ENCODE measurements at places on chromosomes 2 and 18.

DNA sequence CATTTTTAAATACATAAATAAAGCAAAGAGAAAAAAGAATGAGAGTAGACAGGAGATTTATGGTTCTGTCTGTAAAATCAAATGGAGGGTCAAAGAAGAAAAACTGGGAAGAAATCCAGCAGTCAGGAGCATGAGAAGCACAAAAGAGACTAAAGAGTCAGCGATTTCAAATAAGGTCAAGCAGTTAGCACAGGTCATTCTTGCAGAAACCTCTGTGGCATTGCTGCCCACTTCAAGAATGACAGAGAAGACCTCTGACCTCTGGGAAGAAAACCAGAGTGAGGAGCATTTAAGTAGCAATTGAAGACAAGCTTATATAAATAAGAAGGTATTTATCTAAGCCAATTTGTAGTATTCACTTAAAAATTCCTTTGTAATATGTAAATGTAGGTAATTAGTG is 172.0 kb upstream of the SPOPL start:
- DNase-seq: no peak

- no peak for DNase-seq
Measured at GRCh38 chr2:86821842-86822241, 31.1 kb upstream of the CD8A start.

DNA sequence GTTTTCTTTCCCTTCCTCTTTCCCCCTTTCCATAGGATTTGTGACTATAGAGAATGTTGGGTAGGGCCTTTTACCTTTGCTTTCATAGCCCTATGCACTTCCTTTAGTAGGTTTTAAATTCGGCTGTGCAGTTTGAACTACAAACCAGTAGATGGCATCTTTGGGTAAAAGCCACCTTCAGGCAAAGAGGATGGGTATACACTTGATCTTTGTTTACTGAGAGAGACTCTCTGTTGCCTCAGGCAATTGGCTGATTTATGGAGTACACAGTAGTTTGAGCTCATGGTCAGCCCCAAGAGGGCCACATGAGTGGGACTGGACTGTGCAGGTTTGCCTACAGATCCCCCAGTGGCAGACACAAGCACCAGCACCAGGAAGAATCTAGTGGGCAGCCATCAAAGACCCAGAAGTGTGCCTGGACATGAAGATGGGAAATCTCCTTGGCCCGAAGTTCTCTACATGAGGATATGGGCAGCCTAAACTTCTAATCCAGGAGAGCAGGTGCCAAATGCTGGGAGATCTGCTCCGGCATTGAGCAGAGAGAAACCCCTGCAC is 1304.3 kb upstream of the DDX18 start:
- no peak for DNase-seq

DNA sequence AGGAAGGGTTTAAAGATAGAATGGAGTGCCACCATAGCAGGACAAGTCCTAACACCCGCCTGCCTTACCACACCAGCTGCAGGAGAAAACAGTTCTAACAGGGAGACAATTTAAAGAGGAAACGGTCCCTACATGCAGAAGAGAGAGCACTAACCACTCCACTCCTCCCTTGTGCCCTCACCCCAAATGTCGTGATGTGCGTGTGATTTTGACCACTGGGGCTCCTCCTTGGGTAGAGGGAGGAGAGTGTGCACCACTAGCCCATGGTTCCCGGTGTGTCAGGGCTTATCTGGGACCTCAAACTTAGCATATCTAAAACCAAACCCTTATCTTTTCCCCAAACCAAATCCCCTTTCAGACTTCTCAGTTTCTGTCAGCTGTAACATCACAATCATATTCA is 105.5 kb upstream of the CCDC68 start:
- DNase-seq: no peak

GRCh38 chr2:119823734-119824334 is 64.1 kb downstream of the PTPN4 start:
- no peak for DNase-seq

- no peak for DNase-seq
Measured at GRCh38 chr18:77304268-77304667, 54.6 kb downstream of the GALR1 start.

- no peak for DNase-seq
Measured at GRCh38 chr2:213227458-213227857, 56.8 kb upstream of the SPAG16 start.

GRCh38 chr2:12501469-12502158 is 215.1 kb upstream of the TRIB2 start:
- DNase-seq: peak; percentile 64

DNA sequence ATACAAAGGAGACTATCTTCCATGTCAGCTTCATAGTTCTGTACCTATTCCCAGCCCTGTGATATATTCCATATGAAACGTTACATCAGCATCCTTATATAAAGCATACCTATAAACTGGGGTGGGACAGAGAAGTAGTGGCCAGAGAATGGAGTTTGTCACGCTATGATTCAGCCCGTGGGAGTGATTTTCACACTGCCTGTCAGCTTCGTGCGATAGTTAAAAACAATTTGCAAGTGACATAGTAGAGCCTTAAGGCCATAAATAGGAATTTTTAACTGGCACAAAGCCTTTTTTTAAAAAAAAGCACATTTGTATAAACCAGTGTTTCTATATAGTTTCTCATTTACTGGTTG is 30.2 kb downstream of the PKP4 start:
- DNase-seq: no peak

GRCh38 chr2:191100216-191100615 is 50.6 kb downstream of the STAT4 start:
- no peak for DNase-seq

GRCh38 chr18:69872661-69873060 is 75.0 kb downstream of the CD226 start:
- no peak for DNase-seq

- no peak for DNase-seq
Measured at GRCh38 chr2:212005085-212005671, 533.4 kb downstream of the ERBB4 start.

GRCh38 chr2:158733430-158733755 is 61.7 kb upstream of the DAPL1 start:
- DNase-seq: no peak

DNA sequence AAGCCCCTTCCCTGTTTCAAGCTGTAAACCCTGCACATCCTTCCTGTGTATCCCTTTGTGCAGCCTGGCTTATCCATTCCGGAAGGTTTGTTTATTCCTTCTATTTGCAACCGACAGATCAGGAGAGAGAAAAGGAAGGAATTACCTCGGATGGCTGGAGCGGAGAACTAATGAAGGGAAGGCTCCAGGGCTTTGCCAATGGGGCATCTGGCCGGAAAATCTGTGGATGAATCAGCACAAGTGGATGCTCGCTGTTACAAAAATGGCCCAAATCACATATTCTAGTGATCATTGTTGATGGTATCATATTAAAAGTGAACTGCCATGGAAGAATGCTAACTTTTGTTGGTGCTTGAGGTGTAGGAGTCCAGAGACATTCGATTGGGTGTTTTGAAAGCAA is 97.1 kb downstream of the AQP4 start:
- no peak for DNase-seq

Measured in stimulated activated CD4-positive, alpha-beta T cell treated with anti-CD3 and anti-CD28 coated beads, Interleukin-15, amount 100 ng/mL, for 48 hours (primary cell).